ENCODE measurements at places on chromosomes 4 and X. TPM values are rescaled to one million over a fixed set of nuclear protein-coding genes. Genes with fewer than 3 reads are reported as not detected.

DNA sequence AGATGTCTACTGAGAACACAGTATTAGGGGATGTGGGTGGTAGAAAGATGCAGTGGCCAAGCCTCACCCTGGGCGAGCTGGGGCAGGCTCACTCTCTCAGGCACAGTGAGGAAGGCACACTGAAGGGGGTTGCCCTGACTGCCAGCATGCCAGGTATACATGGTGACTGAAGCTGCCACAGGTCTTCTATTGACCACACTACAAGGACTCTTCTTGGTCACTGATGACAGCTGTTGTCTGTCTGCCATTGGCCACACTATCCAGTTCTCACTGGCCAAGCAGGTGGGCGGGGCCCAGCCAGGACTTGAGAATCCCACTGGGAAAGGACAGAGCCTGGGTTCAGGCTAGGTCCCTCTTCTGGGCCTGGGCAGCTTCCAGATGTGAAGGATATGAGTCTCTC lies 39.7 kb upstream of the TBC1D14 start:
- no peak overlapping the region for H3K4me3 ChIP-seq
- H3K27me3 ChIP-seq: no peaks in the 10 kb centered on the region
- no peak overlapping the region for H3K27ac ChIP-seq
- H3K36me3 ChIP-seq: peaks cover 26% of the 10 kb centered on the region
- peaks cover 11% of the 10 kb centered on the region for H3K4me1 ChIP-seq

GRCh38 chr4:102321260-102321995 lies 23.9 kb downstream of the SLC39A8 start:
- no peak overlapping the region for H3K4me3 ChIP-seq
- no peaks in the 10 kb centered on the region for H3K27me3 ChIP-seq
- no peak overlapping the region for H3K27ac ChIP-seq
- no peaks in the 10 kb centered on the region for H3K36me3 ChIP-seq
- DNase-seq: no peak
- H3K4me1 ChIP-seq: peaks cover 5% of the 10 kb centered on the region

- H3K27ac ChIP-seq: no peak overlapping the region
- no peak overlapping the region for H3K4me3 ChIP-seq
- H3K4me1 ChIP-seq: no peaks in the 10 kb centered on the region
- H3K36me3 ChIP-seq: no peaks in the 10 kb centered on the region
These were observed 58.3 kb upstream of the PACRGL start for GRCh38 chr4:20641976-20642375.

The FREM3 gene
- not detected for total RNA-seq

The RADX gene
- total RNA-seq: 17.4 TPM
